ENCODE measurements at places on chromosomes 11 and 22.

DNA sequence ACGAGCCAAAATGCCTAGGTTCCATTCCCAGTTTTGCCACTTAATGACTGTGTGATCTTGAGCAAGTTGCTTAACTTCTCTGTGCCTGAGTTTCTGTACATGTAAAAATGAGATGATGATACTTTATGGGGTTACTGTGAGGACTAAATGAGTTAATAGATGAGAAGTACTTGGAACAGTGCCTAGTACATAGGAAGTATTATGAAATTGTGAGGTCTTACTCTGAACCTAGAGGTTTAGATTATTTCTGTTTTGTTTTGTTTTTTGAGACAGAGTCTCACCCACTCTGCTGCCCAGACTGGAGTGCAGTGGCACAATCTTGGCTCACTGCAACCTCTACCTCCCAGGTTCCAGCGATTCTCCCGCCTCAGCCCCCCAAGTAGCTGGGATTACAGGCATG lies 227.0 kb upstream of the POU2AF2 start:
- no peak for DNase-seq

GRCh38 chr22:49348631-49349030 lies 479.0 kb downstream of the BRD1 start:
- DNase-seq = no peak

GRCh38 chr11:117862019-117862725 lies 14.3 kb downstream of the FXYD6 start:
- DNase-seq = no peak

GRCh38 chr11:112932593-112932992 lies 28.6 kb upstream of the NCAM1 start:
- DNase-seq = no peak

- DNase-seq = no peak
Measured at GRCh38 chr22:39965748-39966147, 5.6 kb downstream of the TMA7B start.

DNA sequence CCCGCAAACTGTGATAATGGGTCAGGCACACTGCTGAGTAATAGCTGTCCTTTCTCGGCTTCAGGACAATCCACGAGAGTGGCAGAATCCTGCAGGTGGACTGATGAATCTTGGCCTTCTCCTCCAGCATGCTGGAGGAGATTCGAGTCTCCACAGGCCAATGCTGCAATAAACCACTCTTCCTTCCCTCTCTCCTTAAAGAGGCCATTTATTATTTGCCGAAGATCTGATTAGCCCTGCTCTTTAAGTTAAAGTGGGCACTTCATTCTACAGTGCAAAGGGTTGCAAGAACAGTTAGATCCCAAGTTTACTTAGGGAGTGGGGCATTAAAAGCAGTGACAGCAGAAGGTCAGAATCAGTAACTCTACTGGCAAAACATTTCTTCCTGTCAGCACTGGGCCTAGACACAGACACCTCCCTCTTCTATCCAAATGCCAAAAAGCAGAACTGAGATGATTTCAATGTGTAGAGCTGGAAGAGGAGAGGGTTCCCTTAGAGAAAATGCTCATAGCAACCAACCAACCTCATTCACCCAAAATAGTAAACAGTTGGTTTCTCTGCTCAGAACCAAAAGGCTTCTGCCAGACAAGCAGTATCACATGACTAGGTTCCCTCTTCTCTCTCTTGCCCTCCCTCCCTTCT lies 121.7 kb downstream of the SGSM3 start:
- no peak for DNase-seq

DNA sequence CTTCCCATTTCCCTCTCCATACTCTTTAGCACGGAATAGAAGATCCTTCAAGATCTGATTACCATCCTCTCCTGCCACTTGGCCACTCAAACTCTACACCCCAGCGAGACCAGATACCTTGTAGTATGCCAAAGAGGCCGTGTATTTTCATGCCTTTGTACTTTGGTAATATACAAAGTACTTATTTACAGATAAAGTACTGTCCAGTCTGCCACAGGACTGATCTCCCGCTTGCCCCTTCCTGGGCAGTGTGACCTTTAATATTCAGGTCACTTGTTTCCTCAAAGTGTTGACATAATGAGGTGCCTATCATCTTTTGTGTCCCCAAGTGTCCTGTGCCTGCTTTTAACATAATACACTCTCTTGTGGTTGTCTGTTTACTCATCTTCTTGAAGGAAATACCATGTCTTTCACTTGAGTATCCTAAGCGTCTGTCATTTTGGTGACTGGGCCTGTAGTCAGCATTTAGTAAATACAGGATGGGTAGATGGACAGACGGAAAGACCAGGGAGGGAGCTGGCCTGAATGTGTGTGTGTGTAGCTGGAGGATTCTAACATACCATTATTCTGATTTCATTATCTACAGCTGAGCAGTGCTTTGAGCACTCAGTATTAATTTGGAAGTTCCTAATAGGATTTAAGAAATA lies 137.4 kb downstream of the NAV2 start:
- no peak for DNase-seq

DNA sequence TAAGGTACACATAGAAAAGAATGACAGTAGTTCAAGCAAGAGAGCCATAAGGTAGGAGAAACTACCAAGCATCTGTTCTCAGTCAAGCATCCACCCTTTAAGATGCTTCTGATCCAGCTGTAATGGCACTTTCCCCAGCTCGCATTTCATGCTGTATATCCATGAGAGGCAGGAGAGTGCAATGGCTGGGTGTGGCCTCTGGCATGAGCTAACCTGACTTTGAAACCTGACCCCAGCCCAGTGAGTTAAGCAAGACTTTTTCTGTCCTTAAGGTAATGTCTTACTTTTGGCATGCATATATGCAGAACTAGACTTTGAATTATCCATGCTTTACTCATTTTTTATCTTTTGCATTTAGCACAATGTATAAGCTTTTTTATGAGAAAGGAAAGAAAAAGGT lies 79.8 kb upstream of the CNTN5 start:
- DNase-seq = no peak

DNA sequence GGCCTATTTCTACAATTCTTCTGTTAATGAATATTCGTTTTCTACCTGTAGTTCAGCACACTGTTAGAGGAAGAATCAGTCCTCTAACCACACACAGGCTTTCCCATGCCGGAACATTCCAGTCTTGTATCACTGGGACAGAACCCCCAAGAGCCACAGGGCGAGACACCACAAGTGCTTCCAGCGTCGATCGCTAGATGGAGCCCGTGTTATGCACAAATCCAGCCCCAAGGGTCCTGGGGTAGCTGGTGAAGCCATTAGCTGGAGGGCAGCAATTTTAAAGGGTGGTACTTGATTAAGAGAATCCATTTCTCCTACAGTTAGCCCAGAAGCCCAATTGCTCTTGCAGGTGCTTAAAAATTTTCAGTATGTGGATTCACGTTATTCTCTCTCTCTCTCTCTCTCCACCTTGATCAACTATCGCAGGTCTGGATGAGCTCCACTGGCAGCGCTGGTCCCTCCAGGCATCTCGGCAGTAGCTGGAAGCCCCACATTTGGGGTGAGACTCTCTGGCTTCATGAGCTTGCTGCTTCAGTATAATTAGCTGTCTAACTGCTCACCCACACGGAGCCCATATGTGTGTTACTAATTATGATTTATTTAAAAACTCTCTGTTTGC lies 148.2 kb upstream of the SNX19 start:
- DNase-seq = no peak

- DNase-seq = no peak
Measured at GRCh38 chr22:17823226-17823625, 49.0 kb upstream of the BID start.

DNA sequence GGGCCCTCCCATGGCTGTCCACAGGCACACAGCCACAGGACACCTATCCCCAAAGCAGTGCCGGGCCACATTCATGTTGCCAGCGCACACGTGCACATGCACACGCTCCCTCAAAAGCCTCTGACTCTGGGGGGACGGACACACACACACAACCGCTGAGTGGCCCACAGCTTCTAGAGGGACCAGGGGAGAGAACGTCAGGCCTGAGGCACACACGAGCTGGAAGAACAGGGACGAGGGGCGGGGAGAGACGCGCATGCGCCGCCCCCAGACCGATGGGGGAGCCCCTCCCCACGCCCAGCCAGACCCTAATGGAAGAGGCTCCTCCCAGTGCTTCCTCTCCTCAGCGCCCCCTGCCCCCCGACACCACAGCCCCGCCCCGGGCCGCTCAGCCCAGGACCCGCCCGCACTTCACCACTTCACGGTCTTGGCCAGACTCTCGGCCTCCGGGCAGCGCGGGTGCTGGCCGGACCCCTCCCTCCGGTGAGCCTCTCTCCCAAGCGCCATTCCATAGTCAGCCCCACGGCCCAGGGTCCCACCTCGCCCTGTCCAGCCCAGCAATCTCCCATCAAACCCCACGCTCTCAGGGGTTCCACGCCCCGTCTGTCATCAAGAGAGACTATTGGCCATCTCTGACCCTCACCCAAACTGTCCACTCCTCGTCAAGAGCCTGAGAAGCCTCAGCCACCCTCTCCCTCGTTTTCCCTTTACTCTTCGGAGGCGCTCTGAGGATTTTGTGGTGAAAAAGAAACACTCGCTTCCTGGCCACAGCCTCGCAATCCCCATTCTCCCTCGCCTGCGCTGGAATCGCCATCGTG lies 11.7 kb downstream of the NRXN2 start:
- DNase-seq = no peak

DNA sequence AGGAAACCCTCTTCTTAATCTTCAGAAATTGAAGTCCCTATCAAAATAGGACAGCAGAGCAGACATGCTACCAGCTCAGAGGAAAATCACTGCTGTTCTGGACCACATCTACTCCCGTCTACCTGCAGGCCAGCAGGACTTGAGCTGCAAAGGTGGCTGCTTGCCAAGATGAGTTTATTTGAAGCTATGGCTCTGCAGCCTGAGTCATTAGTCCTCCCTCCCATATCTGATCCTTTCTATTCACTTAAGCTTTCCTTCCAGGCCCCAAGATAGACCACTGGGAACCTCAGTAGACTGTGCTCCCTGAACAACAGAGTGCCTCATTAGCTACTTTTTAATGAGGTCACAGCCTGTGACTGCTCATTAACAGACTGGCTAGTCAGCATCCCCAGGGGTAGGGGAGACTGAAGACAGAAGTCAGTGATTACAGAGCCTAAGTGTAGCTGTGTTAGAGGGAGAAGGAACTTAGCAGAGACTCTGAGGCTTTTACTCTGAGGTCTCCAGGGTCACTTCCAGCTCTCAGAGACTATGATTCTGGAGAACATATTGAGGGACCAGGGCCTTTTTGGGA lies 6.8 kb upstream of the OR10A2 start:
- no peak for DNase-seq

GRCh38 chr22:49587987-49588386 lies 239.7 kb downstream of the BRD1 start:
- no peak for DNase-seq

- DNase-seq = no peak
Measured at GRCh38 chr11:83971063-83971462, 684.9 kb upstream of the CCDC90B start.

- no peak for DNase-seq
Measured at GRCh38 chr11:8220261-8221045, 43.2 kb downstream of the LMO1 start.

GRCh38 chr11:131300439-131300717 lies 70.0 kb upstream of the NTM start:
- no peak for DNase-seq

- no peak for DNase-seq
Measured at GRCh38 chr11:87355596-87355995, 317.9 kb downstream of the TMEM135 start.

- DNase-seq = no peak
Measured at GRCh38 chr11:128625746-128626145, 38.4 kb upstream of the ETS1 start.

DNA sequence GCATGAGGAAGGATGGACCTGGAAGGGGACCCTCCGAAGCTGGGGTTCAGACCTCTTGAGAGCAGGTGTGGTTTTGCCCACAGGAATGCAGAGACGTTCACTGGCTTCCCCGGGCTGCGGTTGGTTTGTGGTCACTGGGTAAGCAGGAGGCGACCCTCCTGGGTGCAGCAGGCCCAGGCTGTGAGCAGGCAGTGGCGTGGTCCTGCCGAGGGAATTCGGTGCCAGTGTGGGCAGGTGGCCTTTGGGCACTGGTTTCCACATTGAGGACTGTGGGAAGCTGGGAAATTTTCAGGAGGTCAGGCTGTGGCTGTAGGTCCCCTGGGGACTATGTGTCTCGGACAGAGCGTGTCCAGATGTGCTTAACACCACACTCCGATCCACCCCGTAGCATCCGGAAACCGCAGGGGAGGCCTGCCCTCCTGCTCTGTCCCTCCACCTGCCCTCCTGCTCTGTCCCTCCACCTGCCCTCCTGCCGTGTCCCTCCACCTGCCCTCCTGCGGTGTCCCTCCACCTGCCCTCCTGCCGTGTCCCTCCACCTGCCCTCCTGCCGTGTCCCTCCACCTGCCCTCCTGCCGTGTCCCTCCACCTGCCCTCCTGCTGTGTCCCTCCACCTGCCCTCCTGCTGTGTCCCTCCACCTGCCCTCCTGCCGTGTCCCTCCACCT lies 27.5 kb downstream of the TPCN2 start:
- DNase-seq = no peak

- no peak for DNase-seq
Measured at GRCh38 chr11:1444823-1445422, 41.7 kb downstream of the MOB2 start.

DNA sequence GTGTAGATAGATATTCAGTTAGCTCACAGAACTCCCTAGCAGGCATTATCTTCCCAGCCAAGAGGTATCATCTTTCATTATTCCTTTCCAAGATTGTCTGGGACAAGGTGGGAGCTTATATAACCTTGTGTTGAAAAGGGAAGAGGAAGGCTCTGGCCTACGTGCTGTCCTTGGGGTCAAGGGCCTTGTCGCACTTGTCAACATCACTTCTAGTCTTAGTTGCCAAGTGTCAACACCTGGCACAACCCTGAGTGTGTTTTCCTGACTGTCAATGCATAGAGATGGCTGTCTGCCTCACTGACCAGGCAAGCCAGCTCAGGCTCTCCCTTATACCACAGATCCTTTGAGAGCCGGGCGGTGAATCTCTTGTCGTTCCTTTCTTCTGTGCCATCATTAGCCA lies 331.9 kb downstream of the CNTN5 start:
- DNase-seq = no peak

All from AG04449 (cell line).